ENCODE measurements at places on chromosomes 1 and 21.

DNA sequence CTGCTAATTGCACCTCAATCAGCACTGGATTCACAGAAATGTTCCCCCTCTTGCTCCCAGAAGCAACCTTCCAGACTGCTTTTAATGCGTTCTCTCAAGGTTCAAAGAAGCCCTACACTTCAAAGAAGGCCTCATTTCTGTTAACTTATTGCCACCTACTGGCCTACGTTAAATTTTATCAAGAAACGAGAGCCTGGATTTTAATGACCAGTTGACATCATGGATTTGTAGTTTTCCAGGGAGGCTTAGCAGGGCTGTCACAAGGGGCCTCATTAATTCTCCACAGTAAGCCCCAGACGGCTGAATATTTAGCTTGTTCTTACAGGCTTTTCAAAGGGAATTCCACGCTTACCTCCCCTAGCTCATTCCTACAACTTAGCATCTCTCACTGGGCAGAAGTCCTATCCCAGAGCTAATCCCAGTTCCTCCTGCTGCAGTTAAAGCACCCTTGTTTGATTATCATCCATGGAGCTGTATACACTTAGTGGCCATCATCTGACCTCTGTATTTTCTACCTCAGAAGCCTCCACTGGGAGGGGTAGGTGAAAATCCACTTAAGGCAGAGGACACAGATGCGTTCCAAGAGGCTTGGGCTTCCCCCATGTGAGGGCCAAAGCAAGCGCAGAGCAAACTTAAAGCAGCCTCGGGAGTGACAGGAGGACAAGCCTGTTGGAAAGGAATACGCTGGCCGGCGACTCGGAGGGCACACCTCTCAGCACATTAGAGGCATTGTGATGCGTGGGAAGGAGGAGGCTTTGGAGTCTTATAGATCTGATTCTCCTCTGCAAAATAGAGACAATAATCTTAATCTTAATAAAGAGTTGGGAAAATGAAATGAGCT, 32.2 kb upstream of the CYP4X1 start:
- no peak for DNase-seq

DNA sequence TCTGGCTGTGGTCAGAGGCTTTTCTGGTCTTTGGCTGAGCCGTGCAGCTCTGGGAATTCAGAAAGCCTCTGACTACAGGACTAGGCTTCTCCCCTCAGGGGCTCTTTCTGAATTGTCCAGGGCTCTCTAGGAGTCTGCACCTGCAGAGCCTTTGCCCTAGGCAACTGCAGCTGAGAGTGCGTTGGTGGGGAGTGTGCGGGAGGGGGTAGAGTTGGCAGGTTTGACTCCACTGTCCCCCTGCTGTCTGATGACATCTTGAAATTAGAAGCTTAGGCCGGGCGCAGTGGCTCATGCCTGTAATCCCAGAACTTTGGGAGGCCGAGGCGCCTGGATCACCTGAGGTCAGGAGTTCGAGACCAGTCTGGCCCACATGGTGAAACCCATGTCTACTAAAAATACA, 32.9 kb downstream of the KIAA1614 start:
- DNase-seq, result no peak

DNA sequence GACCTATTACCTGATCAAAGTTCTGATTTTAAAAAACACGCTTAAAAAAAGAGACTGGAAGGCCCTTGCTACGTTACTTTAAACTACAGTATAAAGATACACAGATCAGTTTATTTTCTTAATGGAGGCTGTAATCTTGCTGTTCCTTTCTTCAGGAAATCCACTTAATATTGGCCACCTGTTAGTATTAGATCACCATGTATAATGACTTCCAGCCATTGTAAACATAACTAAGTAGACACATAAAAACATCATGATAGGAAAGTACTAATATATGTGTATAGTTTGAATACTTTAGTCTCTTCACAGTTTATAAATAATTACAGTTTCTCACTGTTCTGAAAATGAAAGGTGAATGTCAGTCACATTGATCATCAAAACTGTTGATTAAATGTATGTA, 68.6 kb downstream of the ADGRL2 start:
- no peak for DNase-seq

DNA sequence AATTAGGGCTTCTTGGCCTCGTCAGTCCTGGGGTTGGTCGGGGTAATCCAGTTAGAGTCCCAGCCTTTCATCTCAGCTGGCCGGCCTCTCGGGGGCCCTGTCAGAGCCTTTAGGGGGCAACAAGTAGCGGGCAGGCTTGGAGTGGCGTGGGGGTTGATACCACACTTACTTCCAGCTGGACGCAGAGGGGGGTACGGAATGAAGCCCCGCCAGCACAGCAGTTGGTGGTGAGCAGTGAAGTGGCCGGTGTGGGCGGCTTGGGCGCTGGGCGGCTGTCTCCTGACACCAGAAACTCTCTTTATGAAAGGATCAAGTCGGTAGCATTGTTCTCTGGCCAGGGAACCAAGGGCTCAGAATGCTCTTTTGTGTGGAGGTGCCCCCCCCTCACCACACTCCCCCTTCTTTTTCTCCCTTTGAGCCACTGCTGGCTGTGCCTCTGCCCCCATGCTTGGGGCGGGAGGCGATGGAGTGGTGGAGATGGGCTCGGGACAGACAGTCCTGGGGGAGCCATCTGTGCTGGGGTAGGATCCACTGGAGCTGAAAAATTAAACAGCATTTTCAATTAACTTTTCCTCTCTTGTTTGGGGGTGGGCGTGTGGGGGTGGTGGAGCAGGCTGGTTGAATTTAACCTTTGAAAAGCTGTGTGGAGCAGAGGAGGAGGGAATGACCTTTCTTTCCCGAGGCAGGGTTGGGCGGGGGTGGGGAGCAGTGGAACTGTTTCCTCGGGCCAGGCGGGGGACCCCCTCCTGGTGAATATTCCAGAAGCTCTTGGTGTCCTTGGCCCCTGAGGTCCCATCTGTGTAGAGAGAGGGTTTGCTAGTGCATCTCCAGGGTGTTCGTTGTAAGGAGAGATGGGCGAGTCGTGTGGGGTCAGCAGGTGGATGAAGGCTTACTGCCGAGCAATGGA, 102.7 kb downstream of the RNF220 start:
- DNase-seq, result no peak

DNA sequence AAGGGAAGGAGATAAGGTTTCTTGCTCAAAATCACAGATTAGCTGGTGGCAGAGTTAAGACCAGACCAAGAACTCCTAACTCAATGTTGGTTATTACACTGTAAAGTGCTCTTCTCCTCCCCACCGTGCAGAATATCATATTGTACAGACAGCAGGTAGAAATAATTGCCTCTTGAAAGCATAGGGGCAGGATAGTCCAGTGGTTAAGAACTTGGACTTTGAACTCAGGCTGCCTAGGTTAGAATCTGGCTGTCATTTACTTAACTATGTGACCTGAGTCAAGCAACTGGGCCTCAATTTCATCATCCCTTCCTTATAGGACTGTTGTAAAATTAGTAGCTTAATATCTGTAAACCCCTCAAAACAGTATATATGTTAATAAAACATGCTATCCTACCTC, 114.9 kb upstream of the HIVEP3 start:
- DNase-seq, result no peak

GRCh38 chr1:241799416-241799815, 48.6 kb upstream of the EXO1 start:
- DNase-seq, result no peak

DNA sequence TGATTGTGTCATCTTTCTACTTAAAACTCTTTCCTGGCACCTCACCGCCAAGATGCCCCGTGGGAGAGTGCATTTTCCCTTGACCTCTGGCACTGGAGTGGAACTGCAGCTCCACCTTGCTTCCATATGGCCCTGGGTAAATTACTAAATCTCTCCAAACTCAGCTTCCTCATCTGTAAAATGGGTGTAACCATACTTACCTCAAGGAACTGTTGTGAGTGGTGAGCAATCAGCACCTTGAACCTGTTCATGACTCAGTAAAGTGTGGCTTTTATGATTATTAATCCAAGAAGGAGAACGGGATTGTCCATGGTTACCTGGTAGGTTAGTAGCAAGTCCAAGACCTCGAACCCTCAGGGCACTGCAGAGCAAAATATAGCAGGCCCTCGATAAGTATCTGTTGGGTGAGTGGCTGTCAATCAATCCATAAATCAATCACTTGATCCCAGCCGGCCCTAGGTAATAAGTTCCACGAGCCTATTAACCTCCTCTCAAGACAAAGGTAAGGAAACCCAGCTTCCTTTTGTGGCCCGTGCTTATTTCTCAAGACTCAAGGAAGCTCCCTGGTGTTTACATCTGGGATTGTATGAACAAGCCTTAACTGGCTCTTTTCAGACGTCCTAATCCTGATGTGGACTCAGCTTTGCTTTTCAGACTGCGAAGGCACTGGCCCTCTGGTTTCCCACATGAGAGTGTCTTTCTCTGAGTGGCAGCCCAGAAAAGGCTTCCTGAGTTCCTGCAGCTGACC, 114.0 kb upstream of the GJB5 start:
- DNase-seq, result no peak

- no peak for DNase-seq
Measured at GRCh38 chr1:71834601-71835441, 447.5 kb downstream of the NEGR1 start.

Measured in stimulated activated CD8-positive, alpha-beta memory T cell treated with anti-CD3 and anti-CD28 coated beads, Interleukin-7, amount 100 ng/mL, for 1 hour (primary cell).